Cortex of kidney (tissue), 1 donor: ENCODE measurements at places on chromosomes 7 and 10.

DNA sequence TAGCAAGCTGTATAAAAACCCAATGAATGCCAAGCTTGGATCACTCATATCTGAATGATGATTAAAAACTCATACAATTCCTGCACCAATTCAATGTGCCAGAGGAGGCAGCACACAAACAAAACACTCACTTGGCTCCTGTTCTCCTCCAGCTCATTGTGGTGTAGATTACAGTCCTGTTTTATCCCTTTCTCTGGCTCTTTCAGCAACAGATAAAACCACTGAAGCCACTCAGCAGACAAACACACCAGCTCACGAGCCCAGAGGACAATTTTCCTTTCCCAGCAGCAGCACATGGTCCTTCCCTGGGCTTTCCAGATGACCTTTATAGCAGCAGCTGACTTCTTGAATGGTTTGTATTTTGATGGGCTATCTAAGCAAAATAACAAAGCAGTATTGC is 107.3 kb upstream of the STARD3NL start:
- no peak for DNase-seq

DNA sequence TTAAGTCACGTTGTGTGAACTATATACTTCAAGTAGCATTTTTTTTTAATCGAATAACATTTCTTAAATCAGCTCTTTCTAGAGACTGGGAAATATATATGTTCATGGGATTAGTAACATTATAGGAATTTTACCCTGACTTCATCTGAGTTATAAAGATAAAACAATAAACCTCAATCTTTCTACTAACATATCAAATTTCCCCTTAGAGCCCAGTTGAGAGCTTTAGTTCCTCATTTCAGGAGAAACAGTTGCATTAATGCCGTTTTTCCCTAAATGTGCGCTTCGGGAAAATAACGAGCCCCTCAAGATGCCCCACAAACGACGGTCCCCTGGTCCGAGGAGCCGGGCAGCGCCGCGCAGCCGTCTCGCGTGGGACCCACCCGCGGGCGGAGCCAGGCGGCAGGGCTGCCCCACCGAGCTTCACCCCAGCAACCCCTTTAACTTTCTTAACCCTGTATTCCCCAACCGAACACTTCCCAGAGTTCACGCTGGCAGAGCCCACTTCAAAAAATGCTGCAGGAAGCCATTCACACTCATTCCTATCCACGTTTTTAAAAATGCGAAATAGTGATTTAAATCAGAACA is 152.5 kb upstream of the YAE1 start:
- no peak for DNase-seq

DNA sequence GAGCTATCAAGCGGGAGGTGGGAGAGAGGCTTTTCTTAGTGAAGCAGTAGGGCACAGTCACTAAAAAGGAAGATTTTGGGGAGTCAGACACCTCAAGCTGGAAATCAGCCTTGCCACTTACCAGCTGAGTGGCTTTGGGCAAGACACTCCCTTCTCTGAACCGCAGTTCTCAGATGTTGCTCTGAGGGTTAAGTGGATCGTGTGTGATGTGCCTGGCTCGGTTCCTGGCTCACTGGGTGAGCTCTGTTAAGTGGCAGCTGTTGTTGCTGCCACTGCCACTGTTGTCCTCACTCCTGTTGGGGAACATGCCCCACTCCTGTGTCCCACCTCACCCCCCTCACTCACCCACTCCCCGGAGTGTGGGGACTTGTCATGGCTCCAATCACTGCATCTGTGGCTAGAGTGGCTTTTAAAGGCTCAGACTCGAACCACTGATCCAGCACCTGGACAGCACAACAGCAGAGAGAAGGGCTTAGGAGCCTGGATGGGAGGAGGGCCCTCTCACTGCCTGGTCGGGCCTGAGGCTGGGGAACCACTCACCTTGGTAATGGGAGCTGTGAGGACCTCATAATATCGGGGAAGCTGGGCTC is 20.0 kb downstream of the PYROXD2 start:
- no peak for DNase-seq

- DNase-seq: no peak
Measured at GRCh38 chr7:10677211-10677610, 296.5 kb upstream of the PHF14 start.

DNA sequence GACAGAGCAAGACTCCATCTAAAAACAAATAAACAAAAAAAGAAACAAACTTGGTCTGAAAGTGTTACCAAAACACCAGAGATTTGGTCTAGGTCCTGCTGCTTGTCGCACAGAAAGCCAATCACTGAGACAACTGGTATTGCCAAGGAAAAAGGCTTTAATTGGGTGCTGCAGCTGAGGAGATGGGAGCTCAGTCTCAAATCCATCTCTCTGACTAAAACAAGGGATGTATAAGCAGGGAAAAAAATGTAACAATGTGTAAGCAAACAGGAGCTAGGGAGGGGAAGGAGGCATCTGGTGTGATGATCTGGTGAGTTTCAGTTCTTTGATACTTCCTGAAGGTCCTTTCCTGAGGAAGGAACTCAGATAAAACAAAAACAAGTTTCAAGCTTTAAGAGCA is 8.4 kb upstream of the PDIA4 start:
- no peak for DNase-seq

- DNase-seq: no peak
Measured at GRCh38 chr7:7321681-7322080, 139.3 kb downstream of the C1GALT1 start.

- DNase-seq: peak; percentile 22
Measured at GRCh38 chr7:48090095-48090805, 1.2 kb downstream of the UPP1 start.

DNA sequence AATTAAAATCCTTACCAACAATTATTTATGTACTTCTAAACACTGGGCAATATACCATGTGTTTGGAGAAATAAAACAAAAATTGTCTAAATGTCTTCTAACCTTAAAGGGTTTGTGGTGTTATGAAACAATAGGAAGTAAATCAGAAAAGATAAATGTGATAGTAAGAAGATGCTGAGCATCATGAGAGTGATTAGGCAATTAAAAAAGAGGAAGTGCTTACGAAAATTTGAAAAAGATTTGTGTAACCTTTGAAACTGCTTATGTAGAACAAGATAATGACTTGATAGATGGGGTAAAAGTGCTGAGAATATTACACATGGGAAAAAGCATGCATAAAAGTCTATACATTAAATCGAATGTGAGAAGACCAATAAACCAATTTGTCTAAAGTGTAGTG is 573.4 kb upstream of the CNTNAP2 start:
- no peak for DNase-seq

DNA sequence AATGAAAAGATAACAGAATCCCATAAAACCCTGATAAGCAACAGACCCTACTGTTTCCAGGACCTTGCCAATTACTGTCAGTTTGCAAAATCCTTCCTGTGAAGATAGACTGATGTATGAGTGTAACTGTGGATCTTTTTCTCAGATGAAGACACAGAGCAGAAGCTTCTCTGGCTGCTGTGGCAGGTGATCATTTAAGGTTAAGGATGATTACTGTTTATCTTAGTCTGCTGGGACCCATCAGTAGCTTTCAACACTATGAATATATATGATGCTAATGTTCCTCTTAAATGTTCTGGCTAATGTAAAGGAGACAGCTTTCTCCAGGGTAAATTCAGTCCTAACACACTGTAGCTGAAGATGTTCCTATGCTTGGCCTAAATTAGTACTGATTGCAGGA is 56.0 kb upstream of the CTTNBP2 start:
- no peak for DNase-seq

- DNase-seq: no peak
Measured at GRCh38 chr7:32163141-32163806, 93.1 kb upstream of the PDE1C start.

- no peak for DNase-seq
Measured at GRCh38 chr10:120516426-120516825, 59.4 kb downstream of the PLPP4 start.

GRCh38 chr10:78954689-78955088 is 114.1 kb upstream of the ZMIZ1 start:
- no peak for DNase-seq

GRCh38 chr10:32979041-32979440 is 21.0 kb upstream of the ITGB1 start:
- no peak for DNase-seq

- DNase-seq: no peak
Measured at GRCh38 chr10:5284311-5285057, 80.3 kb upstream of the UCN3 start.

- DNase-seq: no peak
Measured at GRCh38 chr10:110052916-110053315, 45.1 kb downstream of the ADD3 start.

DNA sequence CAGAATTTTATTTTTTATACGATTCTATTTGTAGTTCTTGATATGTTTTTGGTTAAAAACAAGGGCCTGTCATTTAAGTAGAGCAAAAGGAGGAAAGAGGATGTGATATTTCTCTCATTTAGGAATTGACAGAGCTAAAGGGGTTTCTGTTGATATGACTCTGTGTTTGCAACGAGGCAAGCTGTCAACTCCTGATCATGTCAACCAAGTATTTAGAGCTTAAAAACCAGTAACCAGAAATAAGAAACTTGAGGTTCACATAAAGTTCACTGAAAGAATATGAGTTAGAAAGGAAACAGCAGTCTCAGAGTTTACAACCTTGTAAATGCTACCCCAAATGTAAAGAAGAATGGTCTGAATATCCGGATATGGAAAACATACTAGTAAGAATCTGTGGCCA is 434.2 kb downstream of the PARD3 start:
- no peak for DNase-seq

DNA sequence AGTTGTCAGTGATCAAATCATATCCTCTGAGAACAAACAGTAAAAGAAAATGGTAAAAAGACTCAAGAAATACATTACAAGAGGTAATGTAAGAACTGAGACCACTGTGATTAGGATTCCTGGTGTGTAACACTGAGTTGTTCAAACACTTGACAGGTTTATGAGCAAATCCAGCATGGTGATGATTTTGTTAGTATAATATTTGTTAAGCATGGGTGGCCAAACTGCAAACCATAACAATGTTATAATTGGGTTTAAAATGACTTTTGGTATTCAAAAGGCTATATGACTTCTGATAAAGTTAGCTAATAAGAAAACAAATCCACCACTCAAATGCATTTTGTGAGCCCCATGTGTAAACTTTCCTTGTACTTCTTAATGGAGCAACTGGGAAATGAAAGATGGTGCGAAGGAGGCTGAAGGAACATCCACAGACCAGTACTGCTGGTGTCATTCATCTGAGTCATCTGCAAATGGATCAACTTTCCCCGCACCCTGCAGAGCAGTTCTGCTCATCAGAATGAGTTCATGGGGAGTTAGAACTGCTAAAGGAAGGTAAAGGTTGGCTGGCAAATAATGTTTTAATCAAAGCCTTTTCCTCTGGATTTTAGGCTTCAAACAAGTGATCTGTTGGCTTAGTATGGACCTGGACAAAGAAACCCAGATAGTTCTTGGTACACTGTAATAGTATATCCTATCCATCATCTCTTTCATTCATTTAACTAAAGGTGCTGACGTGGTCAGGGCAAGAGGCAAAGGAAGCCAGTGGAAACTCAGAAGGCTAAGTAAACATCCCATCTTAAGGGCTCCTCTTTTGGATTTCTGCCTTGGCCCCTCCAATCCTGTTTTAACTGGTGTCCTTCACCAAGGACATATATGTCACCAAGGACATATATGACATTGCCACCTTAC is 45.0 kb downstream of the AFAP1L2 start:
- DNase-seq: no peak

- no peak for DNase-seq
Measured at GRCh38 chr10:71213761-71214440, 1.5 kb downstream of the UNC5B start.

GRCh38 chr7:44212581-44213184 is 11.9 kb downstream of the YKT6 start:
- no peak for DNase-seq

DNA sequence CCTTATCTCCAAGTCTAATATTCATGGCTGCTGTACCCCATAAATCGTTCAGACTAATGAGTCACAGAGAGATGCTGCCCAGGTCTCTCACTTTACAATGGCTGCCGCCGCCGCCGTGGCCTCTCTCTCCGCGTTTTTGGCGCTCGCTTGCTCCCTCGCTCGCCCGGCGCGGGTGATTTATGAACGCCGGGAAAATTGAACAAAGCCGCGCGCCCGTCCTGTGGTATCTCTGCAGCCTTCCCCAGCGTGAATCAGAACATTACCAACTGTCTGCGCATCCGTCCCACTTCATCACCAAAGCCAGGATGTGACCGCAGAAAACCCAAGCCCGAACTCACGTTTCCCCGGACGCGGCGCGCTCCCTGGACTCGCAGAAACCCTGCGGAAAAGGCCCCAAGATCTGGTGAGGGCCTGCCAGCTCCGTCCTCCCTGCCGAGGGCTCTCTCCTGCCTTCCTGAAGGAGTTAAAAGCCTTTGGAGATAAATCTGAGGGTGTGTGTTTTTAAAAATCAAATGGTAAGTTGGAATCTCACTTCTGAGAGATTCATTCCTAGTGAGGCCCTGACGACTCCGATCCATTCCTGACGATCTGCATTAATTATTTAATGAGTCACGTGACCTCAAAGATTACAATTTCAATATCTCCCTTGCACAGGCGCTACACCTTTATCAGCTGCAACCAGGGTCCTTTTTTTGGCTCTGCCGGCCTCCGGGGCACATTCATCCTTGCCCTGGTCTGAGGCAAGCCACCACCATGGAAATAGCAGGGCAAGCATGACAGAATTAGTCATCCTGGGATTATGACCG is 6.3 kb downstream of the HOXA4 start:
- no peak for DNase-seq

DNA sequence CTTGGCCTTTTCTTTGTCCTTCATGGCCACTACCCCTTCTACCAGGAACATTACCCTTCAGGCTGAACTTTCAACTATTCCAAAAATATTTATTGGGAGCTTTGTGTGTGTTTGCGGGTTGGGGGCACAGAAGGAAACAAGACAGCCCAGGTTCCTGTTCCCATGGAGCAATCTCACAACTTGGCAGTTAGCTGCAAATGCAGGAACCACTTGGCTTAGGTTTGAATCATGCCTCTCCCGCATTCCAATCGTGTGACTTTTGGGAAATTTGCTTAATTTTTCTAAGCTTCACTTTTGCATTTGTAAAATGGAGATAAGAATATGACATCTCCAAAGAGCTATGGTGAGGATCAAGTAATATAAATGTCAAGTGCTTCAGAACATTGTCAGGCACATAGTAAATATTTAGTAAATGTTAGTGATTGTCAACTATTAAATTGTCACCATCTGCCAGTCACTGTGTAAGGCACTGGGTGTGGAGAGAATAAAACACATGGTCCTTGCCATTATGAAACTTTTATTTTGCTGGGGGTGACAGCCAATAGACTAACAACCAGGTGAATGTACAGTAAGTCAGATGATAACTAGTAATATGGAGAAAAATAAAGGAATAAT is 277.1 kb downstream of the SNX13 start:
- DNase-seq: no peak

DNA sequence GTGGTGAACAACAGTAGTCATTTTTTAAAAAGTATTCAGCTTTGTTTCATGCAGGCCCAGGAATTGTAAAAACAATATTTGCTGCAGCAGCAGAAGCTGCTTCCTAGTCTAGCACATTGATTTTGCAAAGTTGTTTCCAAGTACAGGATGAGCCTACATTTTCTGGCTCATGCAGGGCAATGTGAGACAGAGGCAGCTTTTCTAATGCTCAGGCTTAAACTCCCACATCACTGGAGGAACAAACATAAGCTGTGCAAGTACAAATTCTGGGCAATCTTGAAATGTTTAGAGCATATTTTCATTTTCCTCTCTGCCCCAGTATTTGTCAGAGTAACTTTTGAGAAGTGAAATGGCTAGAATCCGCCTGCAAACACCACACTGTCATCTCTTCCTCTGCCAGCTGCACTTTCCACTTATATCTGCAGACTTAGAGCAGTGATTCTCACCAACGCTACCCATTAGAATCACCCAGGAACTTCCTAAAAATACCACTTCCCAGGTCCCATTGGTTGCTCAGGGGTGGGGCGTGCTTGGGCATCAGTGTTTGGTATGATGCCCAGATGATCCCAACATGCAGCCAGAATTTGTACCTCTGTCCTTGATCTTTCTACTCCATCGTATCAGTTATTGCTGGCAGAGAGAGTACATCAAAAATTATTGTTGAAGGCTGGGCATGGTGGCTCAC is 304.1 kb upstream of the LRGUK start:
- no peak for DNase-seq
